ENCODE measurements at places on chromosomes 7 and 10. TPM values are rescaled to one million over a fixed set of nuclear protein-coding genes. Genes with fewer than 3 reads are reported as not detected.

DNA sequence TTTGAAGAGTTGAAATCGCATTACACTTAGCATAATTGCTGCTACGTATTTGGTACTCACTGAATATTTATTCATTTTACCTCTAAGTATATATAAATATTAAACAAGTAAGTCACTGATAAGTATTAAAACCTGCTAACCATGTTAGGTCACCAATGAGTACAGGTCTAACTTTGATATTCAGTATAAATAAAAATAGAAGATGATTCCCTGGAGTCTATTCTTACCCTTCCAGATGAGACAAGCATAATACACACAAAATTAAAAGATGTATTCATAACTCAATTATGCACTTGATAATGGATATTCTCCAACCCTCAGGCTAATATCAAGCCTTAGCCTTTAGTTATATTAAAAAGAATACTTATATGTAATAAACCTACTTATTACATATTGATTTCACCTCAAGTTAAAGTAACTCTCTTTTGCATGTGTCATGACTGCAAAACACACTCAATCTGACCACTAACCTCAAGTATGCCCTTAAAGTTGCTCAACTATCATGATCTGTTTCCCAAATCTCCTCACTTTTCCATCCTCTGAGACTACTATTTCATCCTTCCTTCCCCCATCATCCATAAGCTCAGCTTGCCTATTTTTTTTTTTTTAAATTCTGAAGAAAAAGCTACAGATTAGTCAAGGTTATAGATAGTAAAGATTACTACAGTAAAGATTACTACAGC lies 46.8 kb downstream of the IPMK start:
- DNase-seq = no peak

DNA sequence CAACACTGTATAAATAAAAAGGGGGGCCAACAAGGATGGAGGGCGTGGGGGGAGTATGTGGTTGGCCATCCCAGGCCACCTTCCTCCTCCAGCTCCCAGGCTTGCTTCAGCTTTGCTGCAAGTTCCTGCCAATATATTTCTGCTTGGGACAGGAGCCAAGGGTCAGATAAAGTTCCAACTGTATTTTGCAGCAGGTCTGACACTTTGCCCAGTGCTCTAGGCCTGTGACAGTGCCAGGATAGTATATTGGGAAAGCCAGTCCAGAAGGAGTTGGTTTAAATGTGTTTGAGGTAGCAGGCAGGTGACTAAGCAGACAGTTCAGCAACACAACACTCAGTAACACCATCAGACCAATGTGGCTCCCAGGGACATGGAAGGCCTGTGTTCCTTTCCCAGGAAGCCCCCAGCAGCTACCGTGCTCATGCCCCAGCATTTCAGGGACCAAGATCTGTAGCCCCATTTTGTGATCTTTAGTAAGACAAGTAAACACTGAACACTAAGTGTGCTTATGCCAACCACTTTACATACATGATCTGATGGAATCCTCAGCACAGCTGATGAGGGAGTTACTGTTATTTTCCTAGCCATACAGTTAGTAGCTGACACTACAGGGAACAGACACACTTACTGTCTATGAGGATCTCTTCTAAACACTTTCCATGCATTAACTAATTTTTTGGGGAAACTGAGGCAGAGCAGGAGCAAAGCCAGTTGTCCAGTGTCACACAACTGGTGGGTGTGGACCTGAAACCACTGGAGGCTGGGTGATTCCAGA lies 38.9 kb downstream of the DNAJB12 start:
- DNase-seq = no peak

DNA sequence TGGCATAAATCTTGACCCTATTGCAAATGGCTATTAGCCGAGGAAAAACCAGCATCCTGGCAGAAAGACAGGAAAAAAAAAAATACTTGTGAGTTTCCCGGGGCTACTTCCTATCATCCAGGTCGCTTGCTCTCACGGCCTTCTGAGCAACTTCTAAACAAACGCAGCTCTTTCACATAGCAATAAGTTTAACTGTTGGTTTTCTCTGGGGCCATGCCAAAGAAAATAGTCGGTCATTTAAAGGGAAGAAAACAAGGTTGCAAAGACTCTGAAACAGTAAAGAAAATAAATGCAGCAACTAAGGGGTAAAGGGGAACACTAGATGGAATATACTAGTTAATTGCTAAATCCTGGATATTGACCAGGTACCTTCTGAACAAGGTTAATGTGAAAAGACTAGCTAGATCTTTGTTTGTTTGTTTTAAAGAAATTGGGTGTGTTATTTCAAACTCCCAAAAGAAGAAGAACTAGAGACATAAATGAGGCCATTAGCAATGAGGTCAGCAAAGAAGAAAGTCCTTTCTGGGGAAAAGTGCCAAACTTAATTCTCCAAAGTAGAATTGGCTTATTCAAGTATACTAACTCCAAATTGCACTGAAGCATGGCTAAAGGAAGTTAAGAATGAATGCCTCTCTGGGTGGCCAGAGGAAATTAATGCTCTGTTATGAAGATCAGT lies 54.2 kb downstream of the SLC39A12 start:
- no peak for DNase-seq

DNA sequence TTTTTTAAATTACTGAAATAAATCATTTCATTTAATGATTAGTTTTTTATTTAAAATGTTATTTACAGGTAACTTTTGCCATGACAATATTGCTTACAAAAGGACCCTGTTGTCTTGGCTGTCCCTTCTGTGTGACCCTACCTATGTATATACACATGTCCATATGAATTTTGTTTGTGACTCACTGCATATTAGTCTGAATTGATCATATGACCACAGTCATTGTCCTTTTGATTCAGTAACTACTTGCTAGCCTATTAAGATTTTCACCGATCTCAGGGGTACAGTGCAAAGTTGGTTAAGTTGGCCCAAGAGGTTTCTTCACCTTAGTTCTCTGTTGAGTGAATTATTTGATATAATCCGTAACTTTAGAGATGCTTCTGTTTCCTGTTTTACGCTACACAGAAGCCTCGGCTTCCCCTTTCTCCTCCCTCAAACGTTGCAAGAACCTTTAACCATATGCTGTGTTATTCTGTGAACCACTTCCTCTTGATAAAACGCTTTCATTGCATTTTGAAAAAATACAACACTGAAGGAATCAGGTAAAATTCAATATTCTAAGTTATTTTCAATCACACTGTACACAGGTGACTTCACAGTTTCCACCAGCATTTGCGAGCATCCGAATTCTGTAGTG lies 43.9 kb downstream of the APBB1IP start:
- peak; percentile 79 for DNase-seq

DNA sequence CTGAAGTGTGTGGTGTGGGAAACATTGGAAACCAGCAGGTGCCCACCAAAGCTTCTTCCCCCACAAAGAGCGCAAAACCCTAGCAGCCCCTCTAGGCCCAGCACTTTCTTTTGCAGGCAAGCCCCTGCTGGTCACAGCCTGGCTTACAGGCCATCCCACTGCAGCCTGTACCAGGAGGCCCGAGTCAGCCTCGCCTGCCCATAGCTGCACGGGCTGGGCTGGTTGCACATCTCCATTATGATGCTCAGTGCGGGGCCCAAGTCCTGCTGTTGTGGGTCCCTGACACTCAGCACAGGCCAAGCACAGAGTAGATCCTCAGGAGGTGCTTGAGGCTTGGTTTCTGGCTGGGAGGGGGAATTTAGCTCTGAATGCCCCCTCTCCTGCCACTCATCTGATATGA lies 8.0 kb downstream of the CDHR1 start:
- no peak for DNase-seq

DNA sequence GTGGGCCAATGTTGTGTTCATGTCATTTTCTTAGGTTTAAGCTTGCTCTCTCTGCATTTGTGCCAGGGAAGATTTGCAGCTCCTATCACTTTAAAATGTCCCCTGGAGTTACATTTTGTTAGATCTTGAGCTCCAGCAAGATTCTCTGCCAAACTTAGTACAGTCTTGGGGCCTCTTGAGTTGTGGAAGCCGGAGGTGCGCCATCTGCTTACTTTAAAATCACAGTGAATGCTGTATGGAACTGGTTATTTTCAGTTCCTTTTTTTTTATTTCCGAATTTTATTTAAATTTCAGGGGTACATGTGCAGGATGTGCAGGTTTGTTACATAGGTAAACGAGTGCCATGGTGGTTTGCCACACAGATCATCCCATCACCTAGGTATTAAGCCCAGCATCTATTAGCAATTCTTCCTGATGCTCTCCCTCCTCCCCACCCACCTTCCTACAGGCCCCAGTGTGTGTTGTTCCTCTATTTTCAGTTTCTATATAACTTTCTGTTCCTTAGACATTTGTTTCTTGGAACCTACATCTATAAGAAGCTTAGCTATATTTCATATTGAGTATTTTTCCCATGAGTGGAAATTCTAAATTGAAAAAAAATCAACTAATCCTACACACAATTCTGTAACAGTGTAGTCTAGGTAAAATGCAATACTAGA lies 114.4 kb upstream of the CREB5 start:
- peak; percentile 58 for DNase-seq

DNA sequence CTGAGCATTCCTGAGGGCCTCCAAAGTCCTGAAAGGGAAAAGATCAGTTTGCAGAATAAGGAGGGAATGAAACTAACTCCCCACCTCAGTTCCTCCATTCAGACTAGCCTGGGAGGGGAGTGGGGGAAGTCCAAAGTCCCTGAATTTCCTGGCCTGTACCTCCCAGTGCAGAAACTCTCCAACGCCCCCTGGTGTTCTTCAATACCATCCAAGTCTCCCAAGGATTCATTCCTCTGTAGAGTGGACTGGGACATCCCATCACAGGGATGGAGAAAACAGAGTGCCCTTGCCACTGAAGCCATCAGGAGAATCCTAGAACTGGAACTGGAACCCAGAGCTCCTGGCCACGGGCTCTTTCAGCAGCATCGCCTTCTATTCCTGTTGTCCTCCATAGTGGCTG lies 1.6 kb upstream of the COL13A1 start:
- peak; percentile 16 for DNase-seq

DNA sequence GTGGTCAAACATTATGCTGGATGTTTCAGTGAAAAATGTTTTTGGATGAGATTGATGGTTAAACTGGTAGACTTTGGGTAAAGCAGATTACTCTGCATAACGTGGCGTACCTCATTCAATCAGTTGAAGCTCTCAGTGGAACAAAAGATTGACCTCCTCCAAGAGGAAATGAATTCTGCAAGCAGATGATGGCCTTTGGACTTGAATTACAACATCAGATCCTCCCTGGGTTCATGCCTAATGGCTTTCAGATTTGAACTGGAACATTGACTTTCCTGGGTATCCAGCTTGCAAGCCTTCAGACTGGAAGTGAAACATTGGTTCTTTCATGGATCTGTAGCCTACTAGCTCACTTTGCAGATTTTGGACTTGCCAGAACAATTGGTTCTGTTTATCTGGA lies 169.3 kb upstream of the MALRD1 start:
- peak; percentile 62 for DNase-seq

GRCh38 chr10:31829776-31830175 lies 98.9 kb downstream of the ARHGAP12 start:
- no peak for DNase-seq

DNA sequence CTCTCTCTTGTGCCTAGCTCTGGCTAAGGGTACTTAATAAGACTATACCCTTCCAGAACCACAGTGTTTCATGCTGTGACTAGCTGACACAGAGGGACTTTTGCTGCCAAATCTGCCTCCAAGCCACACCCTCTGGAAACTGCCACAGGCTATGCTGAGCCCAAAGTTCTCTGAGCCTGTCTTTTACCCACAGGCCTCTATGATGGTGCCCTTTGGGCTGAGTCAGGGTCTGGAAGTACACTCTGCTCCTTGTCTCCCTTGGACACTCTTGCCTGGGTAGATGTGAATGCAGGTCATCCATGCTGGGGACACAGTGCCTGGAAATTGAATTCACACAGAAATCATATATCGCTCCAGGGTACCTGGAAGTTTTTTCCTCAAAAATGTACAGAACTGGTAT lies 22.6 kb downstream of the DYDC1 start:
- no peak for DNase-seq

DNA sequence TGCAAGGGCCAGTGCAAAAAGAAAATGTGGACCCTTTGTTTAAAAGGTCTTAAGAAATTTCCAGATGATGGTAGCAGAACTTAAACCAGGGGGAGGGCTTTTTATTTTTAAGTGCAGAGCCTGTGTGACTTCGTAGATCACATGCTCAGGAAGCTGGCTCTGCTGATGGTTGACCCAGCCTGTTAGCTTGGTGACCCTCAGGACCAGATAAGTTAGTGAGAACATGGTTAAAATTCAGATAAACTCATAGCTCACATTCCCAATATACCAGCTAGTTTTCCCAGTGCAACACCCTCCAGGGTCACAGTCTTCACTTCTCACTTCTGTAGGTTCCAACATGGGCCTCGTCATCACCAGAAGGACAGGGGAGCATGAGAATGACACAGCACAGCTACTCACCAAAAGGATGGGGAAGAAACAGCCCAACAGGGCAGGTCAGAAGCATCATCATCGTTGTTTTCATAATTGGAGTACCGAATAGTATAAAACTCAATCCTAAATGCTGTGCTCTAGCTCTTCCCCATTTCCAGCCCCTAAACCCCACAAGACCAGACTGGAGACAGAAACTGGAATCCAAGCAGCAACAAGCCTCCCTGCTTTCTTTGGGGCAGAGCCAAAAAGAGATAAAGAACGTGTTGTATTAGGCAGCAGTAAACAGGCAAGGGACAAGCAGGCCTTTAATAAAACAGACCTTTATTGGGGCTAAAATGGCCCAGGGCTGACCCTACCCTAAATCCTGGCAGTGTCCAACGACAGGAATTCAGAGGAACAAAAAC lies 102.2 kb upstream of the ANKRD1 start:
- no peak for DNase-seq

DNA sequence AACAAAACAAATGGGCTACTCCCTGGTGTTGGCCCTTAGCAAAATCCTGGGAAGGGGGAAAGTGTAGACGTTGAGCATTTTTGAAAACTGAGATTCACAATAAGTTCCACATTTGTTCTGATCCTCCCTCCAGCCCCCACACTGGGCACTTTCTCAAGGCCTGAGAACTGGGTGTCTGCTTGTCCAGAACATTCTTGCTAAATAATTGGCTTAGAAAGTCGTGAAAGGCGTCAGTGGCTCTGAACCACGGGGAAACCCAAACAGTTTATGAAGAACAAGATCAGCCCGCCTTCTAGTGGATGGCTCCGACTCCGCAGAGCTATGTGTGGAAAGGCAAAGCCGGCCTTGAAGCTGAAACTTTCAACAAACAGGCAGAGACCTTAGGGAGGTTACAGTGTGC lies 370.1 kb downstream of the PRPF18 start:
- no peak for DNase-seq

- no peak for DNase-seq
Measured at GRCh38 chr10:94299417-94299816, 63.3 kb downstream of the NOC3L start.

DNA sequence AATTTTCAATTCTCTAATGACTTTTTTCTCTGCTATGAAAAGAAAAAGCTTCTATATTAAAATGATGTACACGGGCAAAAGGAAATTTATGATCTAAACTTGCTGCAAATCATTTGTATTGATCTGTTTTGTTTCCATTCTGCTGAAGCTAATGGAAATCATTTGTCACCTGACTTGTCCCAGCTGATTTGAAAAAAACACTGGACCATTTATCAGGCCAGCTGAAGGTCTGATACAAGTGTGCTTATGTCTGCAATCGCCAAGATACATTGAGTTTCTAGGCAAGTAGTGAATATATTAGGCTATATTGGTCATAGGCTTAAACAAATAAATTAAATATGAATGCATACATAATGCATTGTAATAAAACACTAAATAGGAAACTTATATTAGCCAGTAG lies 1309.7 kb downstream of the REEP3 start:
- DNase-seq = no peak

- DNase-seq = no peak
Measured at GRCh38 chr7:99407872-99408378, 472 bp downstream of the PDAP1 start.

HABP2 gene
- total RNA-seq = 0.88 TPM

GPR15LG gene
- 35.4 TPM for total RNA-seq

ATG9B gene
- 0.28 TPM for total RNA-seq

PNLIP gene
- total RNA-seq = not detected

OPN4 gene
- not detected for total RNA-seq
